ENCODE measurements at places on chromosomes 16 and 17.
A peak's percentile ranks its signal among the peaks of the same experiment; 100 is the strongest.

DNA sequence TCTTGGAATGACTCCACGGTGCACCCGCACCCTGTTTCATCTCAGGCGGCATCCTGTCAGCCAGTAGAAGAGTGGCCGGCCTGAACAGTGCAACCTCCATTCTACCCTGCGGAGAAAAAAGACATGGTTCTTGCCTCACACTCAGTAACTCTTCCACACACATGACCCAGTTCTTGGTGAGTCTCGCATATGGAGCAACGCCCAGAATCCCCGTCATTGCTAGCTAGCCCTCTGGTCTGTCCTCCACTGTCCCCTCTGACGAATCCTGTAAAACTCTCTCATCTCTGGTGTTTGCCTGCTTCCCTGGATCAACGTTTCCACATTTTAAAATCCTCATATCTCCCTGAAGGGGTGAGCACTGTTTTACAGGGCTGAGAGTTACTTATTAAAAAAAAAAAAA is 4.2 kb upstream of the RDM1 start:
- DNase-seq = no peak

GRCh38 chr17:33090806-33091205 is 99.2 kb downstream of the SPACA3 start:
- DNase-seq = no peak

DNA sequence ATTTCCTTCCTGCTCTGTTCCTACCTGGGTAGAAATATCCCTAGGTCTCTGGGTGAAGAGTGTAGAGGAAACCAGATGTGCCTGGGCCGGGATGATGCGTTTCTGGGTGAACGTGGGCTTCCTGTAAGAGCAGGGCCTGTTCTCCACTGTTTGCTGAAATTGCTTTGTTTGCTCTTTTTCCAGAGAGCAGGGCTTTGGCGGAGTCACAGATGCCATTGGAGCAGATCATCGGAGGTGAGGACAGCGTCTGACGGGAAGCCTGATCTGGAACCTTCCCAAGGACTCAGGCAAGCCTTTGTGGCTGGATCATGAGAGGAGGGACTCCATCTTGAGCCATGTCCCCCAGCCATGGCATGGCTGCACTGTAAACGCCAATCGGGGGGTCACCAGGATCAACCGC is 15.4 kb downstream of the DHODH start:
- no peak for DNase-seq

DNA sequence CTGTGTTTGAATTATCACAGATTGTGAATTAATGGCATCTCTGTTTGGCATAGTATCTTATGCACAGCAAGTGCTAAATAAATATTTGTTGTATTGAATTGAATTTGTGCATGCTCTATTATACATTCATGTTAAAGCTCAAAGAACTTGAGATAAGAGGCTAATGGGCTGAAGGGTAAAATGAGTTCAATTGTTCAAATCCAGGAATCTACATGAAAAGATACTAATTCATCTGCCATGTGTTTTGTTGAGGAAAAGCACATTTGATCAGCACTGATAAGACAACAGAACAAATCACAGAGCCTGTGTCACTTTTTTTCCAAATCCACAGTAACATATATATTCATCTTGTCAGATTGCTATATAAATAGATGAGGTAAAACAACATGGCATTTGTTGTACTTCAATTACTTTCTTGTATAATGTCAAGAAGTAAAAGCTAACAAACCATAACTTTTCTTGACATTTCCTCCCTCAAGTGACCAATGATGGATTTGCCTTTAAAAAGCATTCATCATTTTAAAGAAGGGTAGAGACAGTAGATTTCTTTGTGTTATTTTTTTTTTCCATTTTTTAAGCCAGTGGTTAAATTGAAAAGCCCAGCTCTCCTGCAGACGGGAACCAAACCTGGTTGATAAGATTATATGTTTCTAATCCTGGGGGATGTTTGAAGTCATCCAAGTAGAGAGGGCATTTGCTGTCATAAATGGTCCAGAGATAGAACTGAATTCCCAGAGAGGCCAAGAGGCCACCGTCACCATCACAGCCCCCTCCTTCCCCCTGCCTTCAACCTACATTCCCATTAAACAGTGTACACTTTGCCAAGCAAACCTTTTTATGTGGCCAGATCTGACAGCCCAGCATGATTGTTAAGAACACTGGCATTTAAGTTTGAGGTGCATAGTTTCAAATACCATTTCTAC is 123.0 kb downstream of the CHD9NB start:
- DNase-seq = peak; percentile 3

- no peak for DNase-seq
Measured at GRCh38 chr17:77601054-77601979, 357.2 kb upstream of the TNRC6C start.

- peak; percentile 77 for DNase-seq
Measured at GRCh38 chr17:75288770-75289114, 491 bp downstream of the SLC25A19 start.

DNA sequence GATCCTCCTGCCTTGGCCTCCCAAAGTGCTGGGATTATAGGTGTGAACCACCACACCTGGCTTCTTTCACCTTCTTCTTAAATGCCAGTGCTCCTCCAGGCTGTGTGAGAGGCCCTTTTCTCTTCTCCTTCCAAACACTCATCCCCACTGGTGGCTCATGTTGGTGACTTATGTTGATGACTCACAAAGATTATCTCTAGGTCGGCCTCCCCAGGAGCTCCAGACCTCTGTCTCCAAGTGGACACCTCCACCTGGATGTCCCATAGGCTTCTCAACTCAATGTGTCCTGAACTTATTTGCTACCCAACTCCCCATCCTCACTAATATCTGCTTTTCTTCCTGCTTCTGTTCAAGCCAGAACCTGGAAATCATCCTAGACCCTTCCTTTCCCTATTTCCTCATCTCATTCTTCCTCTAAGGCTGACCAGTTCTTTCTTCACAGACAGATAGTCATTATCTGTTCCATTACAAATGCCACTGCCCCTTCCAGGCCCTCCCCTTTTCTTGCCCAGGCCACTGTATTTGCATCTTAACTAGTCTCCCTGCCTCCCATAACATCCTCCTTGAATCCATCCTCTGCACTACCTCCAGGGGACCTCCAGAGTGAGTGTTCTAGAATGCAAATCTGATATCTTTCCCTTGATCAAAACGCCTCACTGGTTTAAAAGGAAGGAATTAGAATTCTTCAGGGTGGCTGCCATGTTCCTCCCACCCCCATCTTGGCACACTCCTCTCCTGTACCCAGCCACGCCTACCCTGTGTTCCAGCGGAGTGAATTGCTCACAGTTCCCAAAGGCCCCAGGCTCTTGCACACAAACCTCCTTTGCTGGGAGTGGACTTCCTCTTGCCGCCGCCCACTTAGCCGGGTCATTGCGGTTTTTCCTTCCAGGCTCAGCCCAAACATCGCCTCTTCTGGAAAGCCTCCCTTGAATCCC is 34.8 kb upstream of the FBXO47 start:
- no peak for DNase-seq

- peak; percentile 79 for DNase-seq
Measured at GRCh38 chr17:58352596-58353388, 791 bp upstream of the SUPT4H1 start.

DNA sequence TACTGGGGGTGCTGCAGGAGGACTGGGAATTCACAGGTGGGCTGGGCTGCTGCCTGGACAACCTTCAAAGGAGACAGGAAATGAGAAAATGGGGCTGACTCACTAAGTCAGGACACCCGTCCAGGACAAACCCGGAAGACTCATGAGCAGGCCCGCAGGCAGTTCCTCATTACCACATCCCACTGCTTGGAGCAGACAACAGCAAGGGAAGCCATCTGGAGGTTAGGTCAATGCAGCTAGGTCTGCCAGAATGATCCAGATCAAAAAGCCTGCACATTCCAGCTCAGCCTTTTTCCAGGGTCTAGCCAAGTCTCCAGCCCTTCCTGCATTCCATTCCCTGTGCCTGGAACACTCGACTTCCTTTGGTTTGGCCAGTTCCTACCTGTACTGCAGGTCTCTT is 536.5 kb upstream of the CDH11 start:
- DNase-seq = peak; percentile 90

Measured in SW480 (cell line).